ENCODE measurements at places on chromosomes 7 and 10.

DNA sequence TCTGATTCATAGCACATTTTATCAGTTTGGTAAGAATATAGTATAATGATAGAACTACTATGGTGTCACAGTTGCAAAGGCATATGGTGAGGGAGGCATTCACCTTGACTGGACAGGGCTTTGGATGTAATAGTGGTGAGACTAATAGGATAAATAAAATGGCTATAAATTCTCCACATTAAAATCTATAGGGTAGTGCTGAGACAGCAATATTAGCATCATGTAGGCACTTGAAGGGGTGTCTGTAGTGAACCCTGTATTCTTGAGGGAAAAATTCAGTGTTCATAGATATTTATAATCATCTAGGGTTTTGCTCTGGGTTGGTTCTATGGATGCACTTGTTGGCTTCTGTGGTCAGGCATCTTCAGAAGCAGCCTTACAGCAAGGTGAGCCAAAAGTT lies 59.3 kb upstream of the ICA1 start:
- no peak for DNase-seq

GRCh38 chr7:1601956-1602355 lies 32.1 kb upstream of the PSMG3 start:
- no peak for DNase-seq

DNA sequence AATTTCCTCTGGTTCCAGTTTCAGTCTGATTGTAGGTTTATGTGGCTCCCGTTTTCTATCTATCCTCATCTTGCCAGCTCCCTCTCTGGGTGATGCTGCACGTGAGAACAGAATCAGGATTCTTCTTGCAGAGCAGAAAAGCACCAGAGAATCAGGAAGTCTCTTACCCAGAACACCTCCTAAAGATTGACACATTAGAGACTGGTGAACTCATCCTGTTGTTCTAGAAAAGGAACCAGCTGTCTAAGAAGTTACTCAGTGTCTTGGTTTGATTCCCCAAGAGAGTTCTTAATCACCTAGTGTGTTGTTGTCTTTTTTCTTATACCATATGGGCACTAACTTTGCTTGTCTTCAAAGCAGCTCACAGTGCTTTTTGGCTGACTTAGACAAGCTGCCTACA lies 152.4 kb downstream of the DGKI start:
- DNase-seq: no peak

- DNase-seq: no peak
Observed at GRCh38 chr7:115037128-115037802, 115.4 kb downstream of the MDFIC start.

GRCh38 chr7:45031829-45032228 lies 31.8 kb downstream of the CCM2 start:
- no peak for DNase-seq

DNA sequence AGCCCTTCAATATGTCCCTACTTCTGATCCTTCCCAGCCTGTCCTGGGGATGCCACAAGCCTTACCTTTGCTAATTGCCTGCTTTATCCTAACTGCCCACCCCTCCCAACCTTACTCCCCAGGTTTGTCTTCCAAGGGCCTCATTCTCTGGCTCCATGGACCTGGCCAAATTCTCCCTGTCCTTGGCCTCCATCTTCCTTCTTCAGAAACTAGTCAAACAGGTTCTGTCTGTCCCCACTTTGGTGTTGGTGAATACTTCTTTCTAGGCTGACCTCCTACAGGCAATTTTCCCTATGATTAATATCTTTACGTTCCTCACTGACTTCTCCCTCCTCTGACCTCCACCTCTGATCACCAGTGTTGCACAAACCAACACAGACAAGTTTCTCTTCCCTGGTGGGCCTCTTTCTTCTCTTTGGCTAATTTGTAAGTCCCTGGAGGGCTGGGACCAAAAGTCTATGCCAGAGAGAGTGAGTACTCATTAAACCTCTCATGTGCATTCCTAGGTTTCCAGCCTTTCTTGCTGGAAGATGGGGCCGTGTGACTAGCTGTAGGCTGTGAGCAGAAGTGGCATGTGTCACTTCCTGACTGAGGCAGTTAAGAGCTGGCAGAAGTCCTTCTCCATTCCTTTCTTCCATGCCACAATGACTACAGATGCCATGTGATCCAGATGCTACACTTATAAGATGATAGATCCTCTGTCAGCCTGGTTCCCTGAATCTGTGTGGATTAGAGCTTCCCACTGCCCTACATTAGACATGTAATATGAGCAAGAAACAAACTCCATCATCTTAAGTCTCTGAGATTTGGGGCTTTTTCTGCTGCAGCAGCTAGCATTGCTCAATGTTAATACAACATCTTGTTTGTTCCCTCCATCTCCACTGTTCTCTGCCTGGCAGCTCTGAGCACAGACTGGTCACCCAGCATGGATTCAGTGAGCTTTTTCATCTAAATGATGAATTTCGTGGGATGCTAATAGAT lies 382.7 kb downstream of the RPS24 start:
- DNase-seq: no peak

DNA sequence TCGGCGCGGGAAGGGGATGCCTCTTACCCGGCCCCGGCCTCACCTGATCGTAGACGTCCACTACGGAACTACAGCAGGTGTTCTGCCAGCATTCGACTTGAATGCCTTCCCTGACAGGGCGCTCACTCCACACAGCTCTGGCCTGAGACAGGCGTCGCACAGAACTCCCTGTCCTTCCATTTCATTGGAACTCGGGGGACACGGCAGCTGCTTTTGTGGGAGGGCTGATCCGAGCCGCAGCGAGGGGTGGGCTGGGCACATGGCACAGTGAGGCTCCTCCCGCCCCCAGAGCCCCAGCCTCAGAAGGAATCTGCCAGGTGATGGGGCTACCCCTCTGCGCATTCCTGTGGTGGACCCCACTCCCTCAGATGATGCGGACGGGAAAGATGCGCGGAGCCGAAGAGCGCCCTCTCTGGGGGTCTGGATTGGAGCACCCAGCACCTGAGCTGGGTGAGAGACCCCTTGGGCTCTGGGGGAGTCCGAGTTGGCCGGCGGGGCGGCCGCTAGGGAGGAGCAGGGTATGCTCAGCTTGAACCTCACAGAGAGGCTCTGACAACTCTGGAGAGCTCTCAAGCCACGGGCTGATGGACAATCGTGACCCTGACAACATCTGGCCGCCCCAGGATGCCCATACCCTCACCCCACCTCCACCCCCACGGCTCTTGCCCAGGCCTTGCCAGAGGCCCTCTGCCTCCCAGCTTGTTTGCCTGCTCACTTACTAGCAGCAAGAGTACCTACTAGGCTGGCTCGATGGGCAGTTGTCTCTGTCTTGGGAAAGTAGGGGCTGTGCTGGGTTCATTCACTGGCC lies 36.6 kb downstream of the RASGEF1A start:
- DNase-seq: no peak

GRCh38 chr10:130726996-130727725 lies 584.4 kb downstream of the TCERG1L start:
- no peak for DNase-seq

DNA sequence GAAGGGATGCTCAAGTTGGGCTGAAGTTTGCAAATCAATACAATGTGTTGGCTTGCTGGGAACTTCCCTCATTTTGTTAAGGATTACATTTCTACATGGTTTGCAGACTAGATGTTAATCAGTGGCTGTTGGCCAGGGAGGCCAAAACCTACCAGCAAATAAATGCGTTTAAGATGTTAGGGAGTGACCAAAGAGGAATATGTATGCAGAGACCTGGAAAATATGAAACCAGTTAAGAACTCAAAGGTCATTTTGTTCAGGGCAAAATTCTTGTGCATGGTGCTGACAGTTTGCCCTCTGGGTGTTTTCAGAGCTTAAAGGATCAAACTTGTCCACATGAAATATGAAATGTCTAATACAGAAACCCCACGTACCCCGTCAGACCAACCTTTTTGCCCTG lies 30.3 kb downstream of the GATA3 start:
- DNase-seq: no peak

- no peak for DNase-seq
Observed at GRCh38 chr7:1719913-1720312, 49.8 kb downstream of the ELFN1 start.

- DNase-seq: peak; percentile 40
Observed at GRCh38 chr10:3192856-3193635, 20.5 kb upstream of the PITRM1 start.

GRCh38 chr10:11388996-11389395 lies 222.5 kb downstream of the USP6NL start:
- DNase-seq: no peak

- DNase-seq: no peak
Observed at GRCh38 chr7:370259-370625, 80.3 kb downstream of the FOXL3 start.

DNA sequence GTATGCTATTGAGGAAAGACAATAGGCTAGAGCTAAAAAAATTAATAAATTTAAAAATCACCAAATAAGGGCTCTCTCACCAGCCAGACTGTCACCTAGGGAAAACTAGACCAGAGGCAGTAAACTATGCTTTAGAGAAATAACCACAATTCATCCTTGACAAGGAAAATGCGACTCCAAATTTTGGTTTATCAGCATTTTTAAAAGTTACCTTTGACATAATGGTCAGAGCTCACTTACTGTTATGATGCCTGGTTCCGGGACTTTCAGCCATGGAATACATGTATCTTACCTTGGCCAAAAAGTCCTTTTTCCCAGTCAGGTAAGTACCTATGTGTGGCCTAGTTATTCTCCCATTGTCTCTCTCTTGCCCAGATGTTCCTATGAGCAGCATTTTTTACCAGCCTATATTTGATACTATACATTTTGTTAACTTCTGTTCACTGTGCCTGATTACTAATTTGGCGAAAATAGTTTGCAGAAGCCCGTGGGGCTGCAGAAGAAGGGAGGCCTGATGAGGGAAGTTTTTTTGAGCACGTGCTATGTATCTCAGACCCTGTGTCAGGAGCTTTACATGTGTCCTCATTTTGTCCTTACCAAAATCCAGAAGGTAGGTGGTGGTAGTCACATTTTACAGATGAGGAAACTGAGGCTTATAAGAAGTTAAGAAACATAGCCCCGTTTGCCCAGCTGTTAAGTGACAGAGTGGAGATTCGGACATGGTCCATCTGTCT lies 149.7 kb downstream of the CELF2 start:
- no peak for DNase-seq

DNA sequence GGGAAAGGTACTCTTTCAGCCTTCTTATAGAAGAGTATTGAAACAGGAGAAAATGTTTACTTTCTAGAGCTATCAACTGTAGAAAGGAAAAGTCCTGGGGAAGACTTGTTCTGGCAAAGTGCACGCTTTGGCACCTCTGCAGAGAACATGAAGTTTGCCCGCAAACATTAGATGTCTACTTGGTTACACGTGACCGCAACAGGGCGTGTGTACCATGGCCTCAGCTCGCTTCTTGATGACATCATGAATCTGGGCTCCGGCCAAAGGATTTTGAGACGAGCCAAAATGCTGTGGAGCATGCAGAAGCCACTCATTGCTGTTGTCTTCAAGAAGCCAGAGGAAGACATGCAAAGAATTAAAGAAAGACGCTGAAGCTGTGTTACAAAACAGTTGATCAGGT lies 8.6 kb upstream of the TAS2R60 start:
- no peak for DNase-seq

DNA sequence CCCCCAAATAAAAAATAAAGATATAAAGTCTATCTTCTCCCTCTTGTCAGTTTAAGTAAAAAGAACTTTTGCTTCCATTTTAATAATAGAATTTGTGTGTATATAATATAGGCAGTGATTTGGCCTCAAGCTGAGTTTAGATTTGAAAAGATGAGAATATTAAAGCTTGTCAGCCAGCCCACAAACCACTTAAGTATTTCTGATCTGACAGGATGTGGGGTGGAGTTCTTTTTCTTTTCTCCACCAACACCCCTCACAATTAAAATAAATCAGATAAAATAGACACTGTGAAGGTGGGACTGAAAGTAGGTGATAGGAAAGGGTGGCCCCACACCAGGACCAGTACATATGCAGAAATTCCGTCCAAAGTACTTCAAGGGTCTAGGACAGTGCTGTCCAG lies 714.1 kb downstream of the AUTS2 start:
- no peak for DNase-seq

GRCh38 chr10:117239721-117240620 lies 943 bp upstream of the SLC18A2 start:
- DNase-seq: no peak

GRCh38 chr7:155971180-155971770 lies 159.0 kb upstream of the SHH start:
- DNase-seq: no peak

- no peak for DNase-seq
Observed at GRCh38 chr7:127768241-127768640, 116.2 kb downstream of the SND1 start.

GRCh38 chr7:155804431-155804831 lies 7.8 kb downstream of the SHH start:
- no peak for DNase-seq

- DNase-seq: no peak
Observed at GRCh38 chr10:52099026-52099600, 215.0 kb upstream of the DKK1 start.

DNA sequence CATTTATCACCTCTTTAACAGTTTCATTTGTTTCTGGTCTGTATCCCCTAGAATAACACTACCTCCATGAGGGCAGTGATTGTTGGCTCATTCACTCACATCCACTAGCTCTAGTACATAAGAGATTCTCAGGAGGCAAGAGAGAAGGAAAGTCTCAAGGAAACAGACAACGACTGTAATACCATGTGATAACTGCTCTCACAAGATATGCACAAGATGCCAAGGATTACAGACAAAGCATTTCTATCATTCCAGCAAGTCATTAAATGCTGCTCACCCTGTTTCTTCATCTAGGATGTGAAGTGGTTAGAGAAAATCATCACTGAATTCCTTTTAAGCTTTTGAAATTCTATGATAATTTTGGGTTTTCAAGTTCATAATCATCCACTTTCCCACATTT lies 115.3 kb downstream of the HIBADH start:
- no peak for DNase-seq

DNA sequence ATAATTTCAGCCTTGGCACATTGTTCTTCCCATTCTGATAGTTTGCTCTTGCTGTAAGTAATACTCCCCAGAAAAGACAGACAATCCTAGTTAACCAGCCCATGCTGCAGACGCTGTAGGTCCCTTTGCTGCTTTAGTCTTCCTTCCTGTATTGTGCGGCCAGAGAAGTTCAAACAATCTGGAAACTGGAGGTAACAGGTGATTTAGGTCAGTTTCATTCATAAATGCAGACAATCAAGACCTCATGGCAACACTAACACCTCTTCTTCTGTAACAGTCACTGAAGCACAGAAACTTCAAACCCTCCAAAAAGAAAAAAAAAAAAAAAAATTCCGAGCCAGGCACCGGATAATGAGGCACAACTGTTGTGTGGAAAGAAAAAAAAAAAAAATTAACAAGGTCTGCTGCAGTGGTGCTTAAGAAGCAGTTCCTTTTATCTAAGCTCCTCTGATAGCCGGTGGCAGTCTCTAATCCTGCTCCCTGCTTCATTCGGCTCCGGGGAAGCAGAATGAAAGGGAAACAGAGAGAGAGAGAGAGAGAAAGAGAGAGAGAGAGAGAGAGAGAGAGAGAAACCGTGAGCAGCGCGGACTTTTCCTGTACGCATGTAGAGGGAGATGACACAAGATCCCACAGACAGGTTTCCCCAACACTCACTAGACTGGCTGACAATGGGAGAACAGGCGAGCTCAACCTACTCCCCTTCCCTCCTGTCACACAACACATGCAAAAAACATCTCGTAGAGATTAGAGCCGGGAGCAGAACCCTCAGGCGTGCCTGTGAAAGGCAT lies at the start of gene SEMA3A:
Gene SEMA3A (minus strand): TSS at position 306 of the 788 bp plus-strand sequence. CDS start 203 bp downstream, at position 103.
- DNase-seq: no peak

GRCh38 chr7:39891894-39892293 lies 58.2 kb upstream of the CDK13 start:
- DNase-seq: no peak

Measured in SK-N-MC (cell line).